ENCODE measurements at places on chromosomes 13 and 19. TPM values are rescaled to one million over a fixed set of nuclear protein-coding genes. Genes with fewer than 3 reads are reported as not detected.

- no peak for DNase-seq
- peak overlapping the region; percentile 10 for H3K27ac ChIP-seq
- H3K4me1 ChIP-seq, result peaks cover 32% of the 10 kb centered on the region
- peaks cover 2% of the 10 kb centered on the region for H3K36me3 ChIP-seq
Measured at GRCh38 chr13:50594276-50595051, 249.0 kb downstream of the DLEU7 start.

DNA sequence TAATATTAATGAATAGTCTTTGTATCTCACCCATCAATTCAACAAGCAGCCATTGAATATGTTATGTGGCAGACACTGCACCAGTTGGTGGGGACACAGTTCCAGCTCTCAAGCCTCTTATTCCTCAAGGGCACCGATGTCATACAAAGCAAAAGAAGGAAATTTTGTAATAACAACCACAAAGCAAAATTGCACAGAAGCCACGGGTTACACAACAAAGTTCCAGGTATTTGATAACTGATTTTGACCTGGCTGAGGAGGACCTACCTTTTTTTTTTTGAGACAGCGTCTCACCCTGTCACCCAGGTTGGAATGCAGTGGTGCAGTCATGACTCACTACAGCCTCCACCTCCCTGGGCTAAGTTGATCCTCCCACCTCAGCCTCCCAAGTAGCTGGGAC, 266.7 kb downstream of the FOXO1 start:
- DNase-seq, result no peak
- H3K4me1 ChIP-seq, result peaks cover 22% of the 10 kb centered on the region
- no peak overlapping the region for H3K4me3 ChIP-seq
- no peaks in the 10 kb centered on the region for H3K27me3 ChIP-seq

DNA sequence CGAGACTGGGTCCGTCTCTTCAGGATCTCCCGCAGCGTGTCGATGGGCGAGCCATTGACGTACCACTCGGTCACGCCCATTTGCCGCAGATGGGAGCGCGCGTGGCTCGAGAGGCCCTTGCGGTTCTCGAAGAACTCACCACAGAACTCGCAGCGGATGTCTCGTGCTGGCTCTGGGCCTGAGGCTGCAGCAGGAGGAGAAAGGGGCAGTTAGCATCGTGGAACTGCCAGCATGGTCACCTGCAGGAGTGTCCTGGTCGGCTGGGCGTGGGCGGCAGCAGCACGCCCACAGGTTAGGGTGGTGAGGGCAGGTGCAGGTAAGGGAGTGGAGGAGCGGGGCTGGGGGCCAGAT, 8.5 kb upstream of the AKAP8L start:
- H3K36me3 ChIP-seq, result peaks cover 46% of the 10 kb centered on the region
- peak overlapping the region; percentile 55 for H3K27ac ChIP-seq
- H3K4me3 ChIP-seq, result no peak overlapping the region
- H3K27me3 ChIP-seq, result no peaks in the 10 kb centered on the region
- peaks cover 26% of the 10 kb centered on the region for H3K4me1 ChIP-seq
- DNase-seq, result no peak

GRCh38 chr19:40033989-40034560, 22.0 kb downstream of the ZNF780B start:
- no peaks in the 10 kb centered on the region for H3K27me3 ChIP-seq
- peaks cover 23% of the 10 kb centered on the region for H3K36me3 ChIP-seq
- no peaks in the 10 kb centered on the region for H3K4me1 ChIP-seq
- H3K4me3 ChIP-seq, result no peak overlapping the region

HS6ST3 gene
- not detected for total RNA-seq

FOXO1 gene
- 41.9 TPM for total RNA-seq

ZNF154 gene
- total RNA-seq, result 4.7 TPM

All from activated T-helper 1 cell treated with anti-CD3 and anti-CD28 coated beads, Interleukin-12 subunit alpha, Interleukin-12 subunit beta, Interleukin-2, Interleukin-4 antibody, amounts not matched to agents 30 ng/mL and 10 ng/mL and 1 ng/mL, durations not matched to agents 14 hours and 24 hours and 36 hours (primary cell).